ENCODE measurements at places on chromosomes 12 and 14. TPM values are rescaled to one million over a fixed set of nuclear protein-coding genes. Genes with fewer than 3 reads are reported as not detected.

The FOXJ2 gene
- polyA plus RNA-seq: 18.3 TPM

The PLCZ1 gene
- not detected for polyA plus RNA-seq

The SDR9C7 gene
- not detected for polyA plus RNA-seq

The EML5 gene
- polyA plus RNA-seq: 0.86 TPM

The APOLD1 gene
- polyA plus RNA-seq: 0.68 TPM

The CCDC88C gene
- polyA plus RNA-seq: 42.3 TPM
